ENCODE measurements at places on chromosomes 1 and 21.

- peak; percentile 46 for DNase-seq
These were observed 18.1 kb downstream of the B3GALT5 start for GRCh38 chr21:39630827-39631226.

- DNase-seq = peak; percentile 91
These were observed 1.1 kb downstream of the LAMB3 start for GRCh38 chr1:209651138-209651587.

DNA sequence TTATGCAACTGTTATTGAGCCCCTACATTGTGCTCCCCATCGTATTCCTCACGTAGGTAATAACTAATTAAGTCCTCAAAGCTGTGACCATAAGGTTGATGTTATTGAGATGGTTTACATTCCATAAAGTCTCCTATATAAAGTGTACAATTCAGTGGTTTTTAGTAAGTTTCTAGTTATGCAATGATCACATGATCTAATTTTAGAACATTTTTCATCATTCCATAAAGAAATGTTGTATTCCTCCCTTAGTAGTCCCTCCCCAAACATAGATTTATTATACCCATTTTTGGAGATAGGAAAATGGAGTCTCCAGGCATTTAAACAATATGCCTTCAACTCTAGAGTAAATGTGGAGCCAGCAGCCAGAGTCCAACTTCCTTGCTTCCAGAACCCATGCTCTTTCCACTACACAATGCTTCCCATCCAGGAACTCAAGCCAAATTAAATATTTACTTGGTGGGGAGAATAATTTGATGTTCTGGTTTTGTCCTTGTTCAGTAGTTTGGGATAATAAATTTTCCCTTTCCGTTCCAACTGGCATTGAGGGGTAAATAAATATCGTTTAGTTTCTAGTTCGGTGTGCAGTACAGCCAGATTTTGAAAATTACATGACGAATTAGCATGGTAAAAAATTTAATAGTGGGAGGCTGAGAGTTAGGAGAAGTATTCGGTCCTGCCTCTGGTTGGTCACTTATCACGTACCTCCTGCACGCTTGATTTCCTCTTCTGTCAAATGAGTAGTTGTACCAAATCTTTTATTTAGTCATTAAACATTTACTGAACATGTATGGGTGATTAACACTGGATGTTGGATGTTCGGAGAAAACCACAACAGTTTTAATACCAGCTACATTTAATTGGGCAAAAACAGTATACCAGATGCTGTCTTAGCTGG is 66.3 kb downstream of the CACHD1 start:
- no peak for DNase-seq

- DNase-seq = no peak
These were observed 97.5 kb downstream of the ZNF326 start for GRCh38 chr1:90092441-90092840.

DNA sequence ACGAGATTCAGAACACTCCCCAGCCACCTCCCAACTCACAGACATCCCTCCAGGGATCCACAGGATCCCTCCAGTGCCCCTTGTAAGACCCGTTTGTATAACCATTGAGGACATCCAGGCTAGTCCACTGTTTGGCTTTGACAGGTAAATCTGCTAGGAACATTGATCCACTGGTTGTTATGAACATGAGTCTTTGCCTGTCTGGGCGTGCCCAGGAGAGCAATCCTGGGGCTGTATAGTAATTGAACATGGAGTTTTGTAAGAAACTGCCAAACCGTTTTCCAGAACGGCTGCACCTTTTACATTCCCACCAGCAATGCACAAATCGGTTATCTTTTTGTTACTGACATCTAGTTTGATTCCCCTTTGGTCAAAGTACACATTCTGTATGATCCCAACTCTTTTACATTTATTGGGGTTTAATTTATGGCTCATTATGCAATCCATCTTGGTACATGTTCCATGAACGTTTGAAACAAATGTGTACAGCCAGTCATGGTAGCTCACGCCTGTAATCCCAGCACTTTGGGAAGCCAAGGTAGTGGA is 88.7 kb downstream of the WDR4 start:
- DNase-seq = no peak

- peak; percentile 46 for DNase-seq
These were observed 70.3 kb downstream of the SERINC2 start for GRCh38 chr1:31483012-31483946.

DNA sequence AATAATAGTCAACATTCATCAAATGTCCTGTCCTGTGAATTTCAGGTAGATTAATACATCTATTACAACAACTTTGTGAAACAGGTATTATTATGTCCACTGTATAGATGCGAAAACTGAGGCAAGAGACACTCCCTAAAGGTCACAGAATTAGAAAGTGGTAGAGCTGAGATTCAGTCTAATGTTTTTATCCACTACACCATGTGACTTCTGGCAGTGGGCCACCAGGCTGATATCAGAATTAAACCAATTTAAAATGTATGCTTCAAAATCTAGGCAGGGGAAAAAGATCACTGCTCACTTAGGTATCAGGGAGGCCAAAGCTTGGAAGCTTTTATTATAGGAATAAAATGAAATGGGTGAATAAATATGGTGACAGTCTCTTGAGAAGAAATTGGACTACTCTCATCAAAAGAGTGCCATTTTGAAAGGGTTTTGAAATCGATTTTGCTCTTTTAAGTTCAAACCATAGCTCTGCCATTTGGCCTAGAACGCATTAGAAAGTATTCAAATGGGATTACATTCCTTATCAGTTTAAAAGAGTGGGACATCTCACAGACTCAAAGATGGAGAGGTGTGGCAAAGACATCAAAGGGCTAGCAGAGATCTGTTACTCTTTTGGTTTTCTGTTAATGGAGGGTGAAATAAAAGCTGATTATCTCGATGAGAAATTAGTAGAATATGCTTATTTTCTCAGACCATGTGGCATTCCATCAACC is 1.9 kb downstream of the DDAH1 start:
- DNase-seq = no peak

DNA sequence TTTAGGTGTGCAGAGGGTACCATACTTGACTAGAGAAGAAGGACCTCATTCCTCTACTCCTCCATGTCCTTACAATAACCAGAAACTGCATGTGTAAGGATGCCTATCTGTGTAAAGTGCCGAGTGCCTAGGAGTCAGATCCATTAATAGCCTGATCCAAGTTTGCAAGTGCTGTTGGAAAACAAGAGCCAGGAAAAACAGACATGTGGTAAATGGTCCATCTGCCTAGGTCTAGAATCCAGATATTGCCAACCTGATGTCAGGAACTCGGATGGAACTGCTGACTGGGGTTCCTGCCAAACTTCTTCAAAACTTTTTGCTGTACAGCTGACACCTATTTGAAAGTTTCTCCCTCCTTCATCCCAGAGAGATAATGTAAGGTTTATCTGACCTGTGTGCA is 239.4 kb upstream of the CAMK1G start:
- DNase-seq = no peak

DNA sequence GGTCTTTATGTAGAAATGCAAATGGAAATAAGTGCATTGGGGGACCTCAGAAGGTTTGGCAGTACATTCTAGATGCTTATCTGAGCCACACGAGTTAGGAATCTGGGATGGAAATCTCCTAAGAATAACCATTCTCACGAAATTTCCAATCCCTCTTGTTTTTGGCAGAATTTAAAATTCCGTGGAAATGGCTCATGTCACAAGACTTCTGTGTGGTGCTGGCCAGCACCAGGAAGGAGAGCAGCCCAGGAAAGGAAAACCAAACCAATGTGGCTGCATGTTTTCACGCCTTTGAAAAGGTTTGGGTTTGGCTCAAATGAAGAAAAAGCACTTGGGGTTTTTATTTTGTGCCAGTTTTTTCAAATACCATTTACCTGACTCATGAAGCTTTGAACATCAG is 80.1 kb upstream of the KCNK2 start:
- peak; percentile 79 for DNase-seq

DNA sequence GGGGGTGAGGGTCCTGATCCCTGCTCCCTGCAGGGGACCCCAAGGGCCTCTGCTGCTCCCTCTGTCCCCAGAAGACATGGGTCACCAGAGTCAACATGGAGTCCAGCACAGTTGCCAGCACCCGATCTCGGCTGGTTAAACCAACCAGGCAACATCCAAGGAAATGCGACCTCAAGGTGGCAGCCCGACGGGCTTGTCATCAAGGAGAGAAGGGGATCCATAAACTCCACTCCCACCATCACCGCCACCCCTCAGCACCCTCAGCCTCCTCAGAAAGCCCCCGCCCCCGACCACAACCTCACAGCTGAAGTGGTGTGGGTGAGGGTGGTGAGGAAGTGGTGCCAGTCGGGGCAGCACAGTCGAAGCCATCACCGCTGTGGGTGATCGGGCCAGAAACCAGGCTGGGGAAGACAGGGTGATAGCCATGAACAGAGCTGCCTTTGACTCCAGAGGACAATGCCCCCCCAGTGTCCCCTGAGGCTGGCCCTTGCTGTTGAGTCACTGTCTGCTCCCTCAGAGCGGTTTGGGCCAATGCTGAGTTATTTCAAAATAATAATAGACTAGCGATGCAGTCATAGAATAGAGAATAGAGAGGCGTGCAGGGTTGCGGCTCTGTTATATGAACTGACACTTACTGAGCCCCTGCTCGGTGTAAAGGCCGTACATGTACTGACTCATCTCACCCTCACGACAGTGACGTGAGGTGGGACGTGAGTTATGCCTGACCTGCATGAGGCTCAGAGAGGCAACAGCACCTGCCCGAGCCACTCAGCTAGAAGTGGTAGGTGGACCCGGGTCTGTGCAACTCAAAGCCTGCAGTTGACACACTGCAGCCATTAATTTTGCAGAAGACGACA is 88.7 kb upstream of the IFFO2 start:
- peak; percentile 28 for DNase-seq

DNA sequence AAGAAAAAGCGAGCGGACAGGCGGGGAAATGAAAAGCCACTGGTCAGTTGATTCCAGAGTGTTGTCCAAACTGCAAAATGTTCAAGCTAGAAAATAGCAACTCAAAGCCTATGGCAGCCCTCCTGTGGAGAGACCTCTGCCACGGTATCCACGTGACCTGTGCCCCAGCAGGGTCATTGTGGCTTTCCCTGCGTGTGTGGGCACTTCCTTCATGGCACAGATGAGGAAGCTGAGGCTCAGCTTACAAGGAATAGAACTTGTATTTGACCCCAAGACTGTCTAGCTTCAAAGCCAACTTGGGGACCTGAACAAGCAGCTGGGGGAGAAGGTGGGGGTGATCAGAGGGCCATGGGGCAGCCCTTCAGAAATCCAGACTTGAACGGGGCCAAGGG is 15.6 kb upstream of the PLEKHG5 start:
- no peak for DNase-seq

DNA sequence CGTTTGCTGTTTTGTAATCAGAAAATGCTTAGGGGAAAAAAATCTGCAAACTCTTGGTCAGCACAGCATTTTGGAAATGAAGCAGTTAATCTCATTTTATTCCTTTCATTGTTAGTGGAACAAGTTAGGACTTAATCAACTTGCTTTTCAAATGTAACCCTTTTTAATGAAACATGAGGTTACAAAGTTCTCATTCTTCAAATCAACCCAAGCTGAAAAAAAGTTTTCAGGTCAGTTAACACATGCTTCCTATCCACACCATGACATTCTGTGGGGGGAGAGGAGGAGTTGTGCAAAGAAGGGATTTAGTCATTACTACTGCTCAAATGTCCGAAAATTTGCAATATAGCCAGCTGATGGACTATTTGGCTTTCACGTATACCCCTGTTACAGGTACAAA is 283.2 kb upstream of the LYPLAL1 start:
- no peak for DNase-seq

DNA sequence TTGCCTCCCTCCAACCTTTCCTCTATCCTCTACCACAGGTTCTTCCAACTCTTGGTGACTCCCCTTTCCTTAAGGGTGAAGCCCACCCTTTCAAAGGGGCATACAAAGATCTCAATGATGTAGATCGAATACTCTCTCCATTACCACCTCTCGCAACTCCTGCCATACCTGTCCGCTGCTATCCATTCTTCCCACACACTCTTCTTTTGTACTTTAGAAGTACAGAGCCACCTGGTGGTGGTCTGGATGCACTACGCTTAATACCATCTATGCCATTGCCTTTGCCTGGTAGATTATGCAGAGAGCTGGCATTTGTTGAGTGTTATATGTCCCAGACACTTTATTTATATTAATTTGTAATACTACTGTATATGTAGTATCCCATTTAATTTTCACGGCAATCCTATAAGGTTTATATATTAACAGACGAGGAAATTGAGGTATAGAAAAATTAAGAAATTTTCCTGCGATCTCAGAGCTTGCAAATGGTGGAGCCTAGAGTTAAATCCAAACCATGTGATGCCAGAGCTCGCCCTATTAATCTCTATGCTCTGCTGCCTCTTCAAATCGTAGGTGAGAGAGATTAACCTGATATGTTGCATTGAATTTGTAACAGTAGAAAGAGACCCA is 22.9 kb downstream of the TSHB start:
- peak; percentile 57 for DNase-seq

GRCh38 chr1:94855307-94855700 is 35.1 kb downstream of the SLC44A3 start:
- no peak for DNase-seq

DNA sequence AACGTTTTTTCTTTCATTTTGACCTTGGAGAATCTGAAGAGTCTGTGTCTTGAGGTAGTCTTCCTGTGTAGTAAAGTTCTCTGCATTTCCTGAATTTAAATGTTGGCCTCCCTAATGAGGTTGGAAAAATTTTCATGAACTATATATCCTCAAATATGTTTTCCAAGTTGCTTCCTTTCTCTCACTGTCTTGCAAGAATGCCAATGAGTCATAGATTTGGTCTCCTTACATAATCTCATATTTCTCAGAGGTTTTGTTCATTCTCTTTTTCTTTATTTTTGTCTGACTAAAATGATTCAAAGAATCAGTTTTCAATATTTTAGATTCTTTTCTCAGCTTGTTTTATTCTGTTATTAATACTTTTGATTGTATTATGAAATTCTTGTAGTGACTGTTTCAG is 87.6 kb downstream of the DRAM2 start:
- no peak for DNase-seq

DNA sequence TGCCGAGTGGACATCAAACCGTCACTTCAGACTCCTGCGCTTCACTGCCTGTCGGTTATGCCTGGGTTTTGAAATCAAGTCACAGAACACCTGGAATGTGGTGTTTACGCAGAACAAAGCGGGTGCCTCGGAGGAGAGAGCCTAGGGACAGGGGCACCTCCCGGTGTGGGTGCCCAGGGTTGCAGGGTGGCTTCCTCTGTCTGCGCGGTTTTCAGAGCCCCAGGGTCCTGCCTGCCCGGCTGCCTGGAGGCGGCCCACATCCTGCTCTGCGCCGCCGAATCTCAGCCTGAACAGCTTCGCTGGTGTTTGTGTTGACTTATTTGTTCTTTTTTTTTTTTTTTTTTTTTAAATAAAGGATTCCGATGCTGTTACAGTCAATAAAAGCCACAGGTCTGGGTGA is 113.5 kb upstream of the COL6A1 start:
- DNase-seq = no peak

- no peak for DNase-seq
These were observed 163.7 kb upstream of the EDN2 start for GRCh38 chr1:41648230-41648629.

GRCh38 chr1:175278734-175279116 is 86.1 kb upstream of the KIAA0040 start:
- no peak for DNase-seq
